Activated T-cell treated with anti-CD3 and anti-CD28 coated beads for 24 hours (primary cell): ENCODE measurements at places on chromosomes 3 and 15.

GRCh38 chr15:91331581-91331980 is 231.5 kb downstream of the SV2B start:
- no peak for DNase-seq

- no peak for DNase-seq
Observed at GRCh38 chr15:101394654-101395053, 94.9 kb downstream of the PCSK6 start.

- no peak for DNase-seq
Observed at GRCh38 chr15:67807141-67807540, 18.2 kb upstream of the SKOR1 start.

- DNase-seq, result no peak
Observed at GRCh38 chr3:171315101-171315500, 145.1 kb downstream of the TNIK start.

DNA sequence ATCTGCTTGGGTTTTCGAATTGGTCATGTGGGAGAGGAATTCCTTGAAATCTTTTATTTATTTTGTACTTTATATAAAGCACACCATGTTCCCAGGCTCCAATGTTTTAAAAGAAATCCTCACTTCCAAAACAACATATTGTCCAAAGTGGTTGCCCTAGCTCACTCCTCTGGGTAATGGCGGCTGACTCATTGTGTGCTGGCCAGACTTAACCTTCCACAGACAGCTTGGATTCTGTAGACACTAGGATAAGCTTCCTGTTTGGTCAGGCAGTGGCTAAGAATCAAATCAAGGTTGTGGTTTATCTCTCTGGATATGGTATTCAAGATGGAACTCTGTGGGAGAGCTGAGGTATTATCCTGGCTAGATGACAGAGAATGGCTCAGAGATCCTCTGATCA is 55.8 kb upstream of the FAM98B start:
- no peak for DNase-seq

- DNase-seq, result no peak
Observed at GRCh38 chr15:54273928-54274327, 295.7 kb downstream of the UNC13C start.
